WERI-Rb-1 (cell line): ENCODE measurements at places on chromosomes 2 and 18.

DNA sequence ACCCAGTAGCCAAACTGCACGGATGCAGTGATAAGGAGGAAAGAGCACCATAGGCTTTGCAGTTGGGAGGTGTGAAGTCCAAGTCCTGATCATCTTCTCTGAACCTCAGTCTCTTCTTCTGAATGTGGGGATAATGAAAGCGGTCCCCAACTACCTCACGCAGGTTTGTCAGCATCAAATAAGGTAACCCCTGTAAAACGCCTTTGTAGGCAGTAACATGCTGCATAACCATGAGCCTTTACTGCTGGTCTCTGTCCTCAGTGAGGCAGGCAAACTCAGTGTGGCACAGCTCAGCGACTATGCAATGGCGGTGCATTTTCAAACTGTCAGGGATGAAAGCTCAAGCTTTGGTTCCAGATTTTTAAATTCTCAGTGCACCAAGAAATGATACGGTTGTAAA lies 46.1 kb downstream of the DNMT3A start:
- DNase-seq: no peak

- no peak for DNase-seq
Measured at GRCh38 chr18:8844721-8845148, 139.4 kb downstream of the MTCL1 start.

GRCh38 chr18:36543991-36544725 lies 246.6 kb downstream of the FHOD3 start:
- DNase-seq: no peak

- DNase-seq: no peak
Measured at GRCh38 chr2:230124757-230125431, 56.2 kb upstream of the SLC16A14 start.

- DNase-seq: no peak
Measured at GRCh38 chr18:76610933-76611749, 116.1 kb upstream of the ZNF516 start.
